ENCODE measurements at places on chromosomes 1 and 21. TPM values are rescaled to one million over a fixed set of nuclear protein-coding genes. Genes with fewer than 3 reads are reported as not detected.

The KRTAP19-1 gene
- not detected for total RNA-seq

DNA sequence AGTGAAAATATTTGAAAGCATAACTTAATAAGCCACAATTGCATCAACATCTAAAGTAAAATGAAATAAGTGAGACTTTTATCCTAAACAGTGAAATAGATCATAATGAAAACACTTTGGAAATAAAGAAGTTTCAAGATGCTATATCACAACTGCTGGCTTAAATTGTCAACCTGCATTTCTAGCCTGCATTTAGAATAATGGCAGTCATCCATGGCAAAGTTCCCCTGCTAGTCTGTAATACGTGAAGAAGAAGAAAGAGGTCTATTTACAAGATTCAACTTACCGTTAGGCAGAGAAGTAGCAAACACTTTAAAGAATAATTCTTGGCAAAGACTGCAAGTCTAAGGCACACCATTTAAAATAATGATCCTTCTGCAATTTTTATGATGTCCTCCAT, 133.6 kb downstream of the DPYD start:
- DNase-seq = no peak
- H3K27me3 ChIP-seq = no peaks in the 10 kb centered on the region
- no peak overlapping the region for H3K4me3 ChIP-seq
- H3K36me3 ChIP-seq = no peaks in the 10 kb centered on the region
- no peak overlapping the region for H3K27ac ChIP-seq
- H3K4me1 ChIP-seq = peaks cover 20% of the 10 kb centered on the region

The KCNK2 gene
- total RNA-seq = not detected

The SYNC gene
- total RNA-seq = not detected

DNA sequence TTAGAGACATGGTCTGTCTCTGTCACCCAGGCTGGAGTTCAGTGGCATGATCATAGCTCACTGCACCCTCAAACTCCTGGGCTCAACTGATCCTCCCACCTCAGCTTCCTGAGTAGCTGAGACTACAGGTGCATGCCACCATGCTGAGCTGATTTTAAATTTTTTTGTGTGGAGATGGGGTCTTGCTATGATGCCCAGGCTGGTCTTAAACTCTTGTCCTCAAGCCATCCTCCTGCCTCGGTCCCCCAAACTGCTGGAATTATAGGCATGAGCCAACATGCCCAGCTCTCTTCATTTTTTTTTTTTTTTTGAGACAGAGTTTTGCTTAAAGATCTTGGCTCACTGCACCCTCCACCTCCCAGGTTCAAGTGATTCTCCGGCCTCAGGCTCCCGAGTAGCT, 24.8 kb upstream of the AGPAT3 start:
- H3K4me3 ChIP-seq = no peak overlapping the region
- H3K27me3 ChIP-seq = no peaks in the 10 kb centered on the region
- H3K27ac ChIP-seq = no peak overlapping the region
- H3K36me3 ChIP-seq = no peaks in the 10 kb centered on the region
- H3K4me1 ChIP-seq = peaks cover 4% of the 10 kb centered on the region
- no peak for DNase-seq

All from naive thymus-derived CD4-positive, alpha-beta T cell (primary cell).